Pancreas (tissue), 10 donors: ENCODE measurements at places on chromosomes 2 and 18.

DNA sequence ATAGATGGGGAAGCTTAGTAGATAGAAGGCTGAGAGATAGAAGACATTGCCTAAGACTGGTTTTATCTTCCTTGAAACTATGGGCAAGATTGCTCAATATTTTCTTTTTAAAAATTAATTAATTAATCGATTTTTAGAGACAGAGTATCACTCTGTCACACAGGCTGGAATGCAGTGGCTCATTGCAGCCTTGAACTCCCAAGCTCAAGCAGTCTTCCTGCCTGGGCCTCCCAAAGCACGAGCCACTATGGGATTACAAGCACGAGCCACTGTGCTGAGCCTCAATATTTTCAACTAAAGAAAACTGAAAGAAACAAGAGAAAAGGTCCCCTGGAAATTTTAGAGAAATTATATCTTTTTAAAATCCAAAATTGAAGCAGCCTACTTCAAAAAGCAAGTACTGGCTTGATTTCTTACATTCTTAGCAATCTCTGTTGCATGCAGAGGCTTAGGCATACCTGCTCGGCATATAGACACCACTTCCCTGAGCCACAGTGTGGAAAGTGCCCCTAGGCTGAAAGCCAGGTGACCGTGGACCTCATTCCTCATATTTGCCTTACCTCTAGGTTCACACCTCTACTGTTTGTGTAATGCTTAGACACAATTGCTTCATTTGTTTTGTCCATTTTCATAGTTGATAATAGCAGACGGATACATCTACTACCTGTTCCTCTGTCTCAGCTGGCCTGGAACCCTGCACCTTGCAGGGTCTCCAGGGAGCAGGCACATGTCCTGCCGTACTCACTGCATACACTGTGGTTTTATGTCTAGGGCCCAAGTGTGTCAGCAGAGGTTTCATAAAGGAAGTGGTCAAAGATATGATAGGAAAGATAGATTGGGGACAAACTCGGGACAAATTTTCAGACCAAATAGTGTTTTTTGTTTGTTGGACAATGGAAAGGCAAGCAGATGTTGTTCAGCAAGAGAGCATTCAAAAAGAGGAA is 166.5 kb upstream of the ALPP start:
- no peaks in the 10 kb centered on the region for H3K4me1 ChIP-seq
- H3K27ac ChIP-seq = no peak overlapping the region
- DNase-seq = no peak
- H3K36me3 ChIP-seq = peaks cover 5% of the 10 kb centered on the region

GRCh38 chr2:6748406-6749067 is 117.2 kb downstream of the CMPK2 start:
- no peak overlapping the region for H3K27ac ChIP-seq
- H3K36me3 ChIP-seq = no peaks in the 10 kb centered on the region
- H3K27me3 ChIP-seq = no peaks in the 10 kb centered on the region
- DNase-seq = no peak
- no peak overlapping the region for H3K4me3 ChIP-seq

- no peaks in the 10 kb centered on the region for H3K36me3 ChIP-seq
- no peak for DNase-seq
- H3K4me3 ChIP-seq = no peak overlapping the region
- peak overlapping the region; percentile 22 for H3K27ac ChIP-seq
- H3K4me1 ChIP-seq = peaks cover 11% of the 10 kb centered on the region
Observed at GRCh38 chr2:61707984-61708852, 145.6 kb downstream of the FAM161A start.

DNA sequence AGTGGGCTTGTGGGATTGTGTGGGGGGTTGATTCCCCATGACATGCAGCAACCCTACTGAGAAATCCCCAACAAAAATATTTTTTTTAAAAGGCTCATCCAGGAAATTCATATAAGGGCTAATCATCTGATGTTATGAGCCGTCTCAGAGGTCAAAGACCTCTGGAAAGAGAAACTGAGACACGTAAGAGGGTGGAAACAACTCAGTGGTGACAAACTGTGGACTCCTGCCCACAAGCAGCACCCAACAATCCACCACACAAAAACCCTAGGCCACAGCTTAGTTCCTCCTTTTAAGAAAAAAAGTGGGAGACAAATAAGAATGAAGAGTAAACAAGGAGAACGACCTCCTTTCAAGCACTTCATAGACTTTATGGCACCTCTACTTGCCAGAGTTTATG is 1096.1 kb upstream of the NRXN1 start:
- no peaks in the 10 kb centered on the region for H3K27me3 ChIP-seq
- DNase-seq = no peak
- H3K27ac ChIP-seq = no peak overlapping the region
- H3K4me3 ChIP-seq = no peak overlapping the region
- no peaks in the 10 kb centered on the region for H3K4me1 ChIP-seq
- H3K36me3 ChIP-seq = no peaks in the 10 kb centered on the region

DNA sequence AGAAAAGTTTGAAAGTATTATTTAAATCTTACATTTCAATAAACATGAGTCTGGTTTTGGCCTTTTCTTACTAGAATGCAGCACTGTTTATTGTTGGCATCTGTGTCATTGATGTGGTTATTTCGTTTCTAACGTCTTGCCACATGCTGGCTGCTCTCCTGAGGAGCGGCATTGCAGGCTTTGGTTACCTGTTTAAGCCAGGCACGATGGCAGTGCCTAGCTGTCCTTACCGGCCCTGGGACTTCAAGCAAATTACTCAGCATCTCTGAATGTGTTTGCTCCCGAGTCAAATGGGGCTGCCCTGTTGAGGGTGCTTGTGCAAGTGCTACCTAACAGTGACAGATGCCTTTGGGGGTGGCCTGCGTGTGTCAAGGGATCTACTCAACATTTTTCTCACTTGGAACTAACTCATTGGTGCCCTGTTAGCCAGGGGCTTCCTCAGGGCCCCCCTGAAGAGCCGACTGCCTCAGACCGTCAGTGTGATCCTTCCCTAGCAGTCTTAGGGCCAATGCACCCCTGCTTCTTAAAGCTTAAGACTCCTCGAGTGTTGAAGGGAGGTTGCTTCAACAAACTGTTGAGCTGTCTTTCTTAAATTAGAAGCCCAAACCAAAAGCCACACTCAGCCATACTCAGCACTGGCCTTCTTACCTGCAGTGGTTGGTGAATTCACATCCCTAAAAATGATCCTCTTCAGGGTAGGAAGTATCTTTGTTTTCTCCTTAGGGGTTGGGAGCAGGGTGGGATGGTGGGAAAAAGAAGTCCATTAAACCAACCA is 151.5 kb downstream of the NCK2 start:
- H3K27ac ChIP-seq = no peak overlapping the region
- no peak for DNase-seq
- H3K4me3 ChIP-seq = no peak overlapping the region
- no peaks in the 10 kb centered on the region for H3K4me1 ChIP-seq
- H3K36me3 ChIP-seq = no peaks in the 10 kb centered on the region
